Glomerular endothelial cell (primary cell): ENCODE measurements at places on chromosomes 1 and 21.

DNA sequence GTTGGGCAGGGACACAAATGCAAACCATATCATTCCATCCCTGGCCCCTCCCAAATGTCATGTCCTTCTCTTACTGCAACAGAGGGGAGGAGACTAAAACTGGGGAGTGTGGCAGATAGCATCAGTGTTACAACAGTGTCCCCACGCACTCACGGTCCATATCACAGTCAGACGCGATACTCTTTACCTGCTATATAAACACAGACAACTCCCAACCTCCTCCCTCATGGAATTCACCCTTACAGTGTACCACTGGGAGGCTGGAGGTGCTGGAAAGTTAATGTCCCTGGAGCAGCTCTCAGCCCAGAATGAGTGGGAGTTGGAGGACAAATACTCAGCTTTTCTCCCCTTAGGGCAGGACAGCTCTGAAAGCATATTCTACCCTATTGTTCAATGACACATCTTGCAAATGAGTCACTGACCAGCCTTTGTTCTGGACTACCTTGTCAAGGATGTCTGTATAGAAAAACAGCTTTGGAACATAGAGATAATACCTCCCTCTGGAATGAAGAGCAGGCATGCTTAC is 445.9 kb downstream of the SETD4 start:
- DNase-seq, result no peak

DNA sequence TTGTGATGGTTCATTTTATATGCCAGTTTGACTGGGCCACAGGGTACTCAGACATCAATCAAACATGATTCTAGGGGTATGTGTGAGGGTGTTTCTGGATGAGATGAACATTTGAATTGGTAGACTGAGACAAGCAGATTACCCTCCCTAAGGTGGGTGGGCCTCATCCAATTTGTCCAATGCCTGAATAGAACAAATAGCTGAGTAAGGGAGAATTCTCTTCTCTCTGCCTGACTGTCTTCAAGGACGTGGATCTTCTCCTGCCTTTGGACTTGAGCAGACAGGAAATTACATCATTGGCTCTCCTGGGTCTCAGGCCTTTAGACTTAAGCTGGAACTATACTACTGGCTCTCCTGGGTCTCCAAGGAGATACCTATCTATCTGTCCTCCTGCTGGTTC is 64.4 kb downstream of the SUSD4 start:
- DNase-seq, result no peak

- no peak for DNase-seq
Observed at GRCh38 chr1:29457496-29458368, 221.4 kb downstream of the PTPRU start.

- DNase-seq, result no peak
Observed at GRCh38 chr1:169701261-169702005, 10.0 kb downstream of the SELL start.

GRCh38 chr21:46425571-46425970 is 33.1 kb upstream of the DIP2A start:
- no peak for DNase-seq
